ENCODE measurements at places on chromosomes 1 and 21. TPM values are rescaled to one million over a fixed set of nuclear protein-coding genes. Genes with fewer than 3 reads are reported as not detected.

The LCE1A gene
- not detected for total RNA-seq

The SAMD13 gene
- 0.24 TPM for total RNA-seq

The NBPF14 gene
- total RNA-seq, result 17.1 TPM

The H3-3A gene
- total RNA-seq, result 466 TPM

The ADCY10 gene
- total RNA-seq, result not detected

The TRMT1L gene
- 32.7 TPM for total RNA-seq

The ZNF695 gene
- total RNA-seq, result 11.4 TPM

Data from A172 (cell line).